ENCODE measurements at places on chromosomes 11 and 22.
A peak's percentile ranks its signal among the peaks of the same experiment; 100 is the strongest.

DNA sequence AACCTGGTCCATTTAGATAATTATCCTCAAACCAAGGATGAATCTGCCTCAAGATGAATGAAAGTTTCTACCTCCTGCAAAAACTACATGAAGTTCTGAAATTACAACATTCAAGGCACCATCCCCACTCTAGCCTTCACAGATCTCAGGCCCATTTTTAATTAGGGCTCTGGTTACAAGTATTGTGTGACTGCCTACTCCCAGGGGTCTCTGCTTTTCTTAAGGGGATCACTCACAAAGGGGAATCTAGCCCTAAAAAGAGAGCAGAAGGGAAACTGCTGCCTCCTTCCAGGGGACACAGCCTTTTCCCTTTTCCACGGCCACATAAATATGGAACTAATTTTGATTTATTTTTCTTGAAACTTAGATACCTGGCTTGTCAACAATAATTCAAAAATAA lies 17.4 kb upstream of the TMEM135 start:
- no peak for DNase-seq

GRCh38 chr11:45041596-45041995 lies 90.9 kb upstream of the TP53I11 start:
- peak; percentile 13 for DNase-seq

- no peak for DNase-seq
Measured at GRCh38 chr11:116852261-116853031, 15.0 kb upstream of the APOA1 start.

GRCh38 chr22:44351685-44352377 lies 39.1 kb upstream of the SHISAL1 start:
- DNase-seq = no peak

DNA sequence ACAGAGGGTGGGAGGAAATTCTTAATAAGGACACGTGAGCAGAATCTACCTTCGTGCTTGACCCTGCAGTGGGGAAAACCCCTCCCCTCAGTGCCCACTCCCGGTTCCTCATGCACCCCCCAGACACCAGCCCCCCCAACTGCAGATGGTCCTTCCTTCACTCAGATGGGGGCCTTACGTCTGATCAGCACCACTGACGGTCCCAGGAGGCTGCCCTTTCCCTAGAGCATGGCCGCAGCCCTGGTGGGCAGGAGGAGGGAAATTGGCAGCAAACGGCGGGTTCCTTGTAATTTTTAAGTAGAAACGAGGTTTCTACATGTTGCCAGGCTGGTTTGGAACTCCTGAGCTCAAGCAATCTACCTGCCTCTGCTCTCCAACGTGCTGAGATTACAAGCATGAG lies 477.7 kb downstream of the TBC1D22A start:
- DNase-seq = no peak

- DNase-seq = no peak
Measured at GRCh38 chr11:93611836-93612677, 49.4 kb upstream of the CEP295 start.

DNA sequence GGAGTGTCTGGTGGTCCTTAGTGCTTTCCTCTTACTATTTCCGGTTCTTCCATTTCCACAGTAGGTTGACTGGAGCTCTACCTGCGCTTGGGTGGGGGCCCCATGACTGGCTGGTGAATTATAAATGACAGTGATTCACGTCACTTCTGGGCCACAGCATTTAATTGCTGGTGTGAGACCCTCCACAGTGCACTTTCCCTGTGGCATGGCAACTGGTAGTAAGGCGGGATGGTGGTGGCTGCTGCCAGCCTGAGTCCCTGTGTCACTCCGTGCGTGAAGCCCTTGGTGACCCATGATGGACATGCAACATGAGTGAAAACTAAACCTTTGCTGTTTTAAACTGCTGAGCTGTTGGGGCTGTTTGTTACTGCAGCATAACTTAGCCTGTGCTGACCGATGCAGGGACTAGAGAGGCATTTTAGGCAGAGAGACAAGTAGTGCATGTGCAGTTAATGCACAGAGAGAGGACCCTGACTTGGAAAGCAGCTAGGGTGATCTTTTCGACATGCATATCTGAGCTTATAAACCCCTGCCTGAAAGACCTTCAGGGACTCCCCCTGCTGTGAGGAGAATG lies 3.1 kb downstream of the PRDM11 start:
- DNase-seq = no peak

DNA sequence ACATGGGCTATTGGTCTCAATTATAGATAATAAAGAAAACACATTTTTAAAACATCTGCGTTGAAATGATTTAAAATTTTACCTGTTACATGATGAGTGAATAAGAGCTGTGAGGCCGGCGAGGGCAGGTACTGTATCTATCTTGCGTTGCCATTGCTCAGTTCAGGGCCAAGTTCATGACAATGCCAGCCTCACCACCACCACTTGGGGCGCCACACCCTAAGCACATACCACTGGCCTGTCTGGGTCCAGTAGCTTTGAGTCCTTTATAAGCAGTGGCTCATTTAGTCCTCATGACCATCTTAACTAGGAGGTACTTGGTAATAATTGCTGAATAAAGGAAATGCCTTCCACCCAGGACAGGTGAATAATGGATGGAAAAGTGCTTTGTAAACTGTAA lies 14.5 kb upstream of the MB start:
- no peak for DNase-seq

- no peak for DNase-seq
Measured at GRCh38 chr11:68792400-68792966, 41.2 kb upstream of the TESMIN start.

DNA sequence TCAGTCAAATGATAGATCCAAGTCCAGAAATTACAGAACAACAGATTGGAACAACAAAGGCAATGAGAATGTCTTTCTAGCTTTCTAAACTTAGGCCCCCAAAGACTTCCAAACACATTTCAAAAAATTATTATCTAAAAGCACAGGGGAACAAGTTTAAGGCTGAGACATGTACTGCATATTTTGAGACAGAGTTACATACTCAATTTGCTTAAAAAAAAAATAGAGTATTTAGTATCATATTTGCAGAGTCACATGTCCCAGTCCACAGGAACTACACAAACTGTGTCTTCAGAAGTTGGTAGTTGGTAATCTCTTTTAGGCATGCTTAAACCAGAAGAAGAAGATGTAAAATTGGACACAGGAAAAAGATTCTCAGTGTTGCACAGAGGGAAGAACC lies 127.2 kb downstream of the MAML2 start:
- DNase-seq = no peak

DNA sequence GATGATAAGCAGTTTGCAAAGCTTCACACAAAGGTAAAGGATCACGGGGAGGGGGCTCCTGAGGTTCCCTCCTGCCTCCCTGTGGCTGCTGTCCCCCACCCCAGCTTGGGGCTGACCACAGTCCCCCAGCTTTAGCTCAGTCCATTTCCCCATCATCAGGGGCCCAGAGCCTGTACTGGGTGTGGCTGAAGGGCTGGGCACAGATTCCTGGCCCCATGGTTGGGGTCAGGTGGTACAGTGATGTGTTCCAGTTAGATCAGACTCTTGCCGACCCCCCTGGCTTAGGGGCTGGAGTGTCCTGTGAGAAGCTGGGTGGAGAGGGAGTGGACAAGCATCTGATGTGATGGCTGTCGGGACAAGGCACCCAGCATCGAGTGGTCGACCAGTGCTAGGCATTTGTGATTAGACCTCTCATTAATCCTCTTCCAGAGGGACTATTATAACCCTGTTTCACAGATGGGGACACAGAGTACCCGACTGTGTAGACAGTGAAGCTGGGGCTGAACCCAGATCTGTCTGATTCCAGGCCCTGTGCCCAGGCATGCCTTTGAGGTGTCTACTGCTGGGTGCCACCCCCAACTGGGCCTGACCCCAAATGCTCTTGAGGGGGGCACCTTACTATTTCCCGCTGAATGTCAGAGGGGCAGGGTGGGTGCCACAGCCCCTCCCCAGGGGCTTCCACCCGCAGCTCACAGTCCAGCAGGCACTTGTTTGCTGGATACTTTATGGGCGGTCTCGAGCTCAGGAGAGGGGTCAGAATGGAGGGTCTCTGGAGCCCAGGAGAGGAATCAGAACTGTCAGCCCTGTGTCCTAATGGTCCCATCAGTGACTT lies 4.3 kb downstream of the SHANK3 start:
- no peak for DNase-seq

GRCh38 chr11:931385-931784 lies 5.7 kb downstream of the AP2A2 start:
- DNase-seq = no peak

- no peak for DNase-seq
Measured at GRCh38 chr11:79026803-79027445, 413.9 kb downstream of the TENM4 start.

- no peak for DNase-seq
Measured at GRCh38 chr11:68039526-68040086, 781 bp downstream of the TCIRG1 start.

- no peak for DNase-seq
Measured at GRCh38 chr22:36471341-36471821, 10.1 kb downstream of the TXN2 start.

- no peak for DNase-seq
Measured at GRCh38 chr11:120040151-120040840, 97.6 kb downstream of the TRIM29 start.

DNA sequence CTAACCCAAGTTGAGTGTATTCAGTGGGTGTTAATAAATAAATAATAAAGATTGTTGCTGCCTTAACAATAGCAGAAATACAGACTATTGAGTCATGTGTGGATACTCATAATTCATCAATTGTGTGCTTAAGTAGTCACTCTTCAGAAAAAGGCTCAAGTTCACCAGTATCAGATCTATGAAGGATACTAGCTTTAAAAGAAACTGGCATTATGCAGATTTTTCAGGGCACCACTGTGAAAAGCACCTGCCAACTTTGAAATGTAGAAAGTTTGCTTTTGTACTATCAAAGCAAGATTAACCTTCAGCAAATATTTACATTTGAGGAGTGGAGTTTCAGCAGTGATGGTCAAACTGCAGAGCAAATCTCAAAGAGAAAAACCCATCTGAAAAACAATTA lies 20.1 kb upstream of the SYTL2 start:
- DNase-seq = no peak

GRCh38 chr11:125435461-125436238 lies 60.4 kb downstream of the FEZ1 start:
- DNase-seq = no peak

GRCh38 chr11:127843483-127844396 lies 743.6 kb downstream of the ETS1 start:
- peak; percentile 52 for DNase-seq

DNA sequence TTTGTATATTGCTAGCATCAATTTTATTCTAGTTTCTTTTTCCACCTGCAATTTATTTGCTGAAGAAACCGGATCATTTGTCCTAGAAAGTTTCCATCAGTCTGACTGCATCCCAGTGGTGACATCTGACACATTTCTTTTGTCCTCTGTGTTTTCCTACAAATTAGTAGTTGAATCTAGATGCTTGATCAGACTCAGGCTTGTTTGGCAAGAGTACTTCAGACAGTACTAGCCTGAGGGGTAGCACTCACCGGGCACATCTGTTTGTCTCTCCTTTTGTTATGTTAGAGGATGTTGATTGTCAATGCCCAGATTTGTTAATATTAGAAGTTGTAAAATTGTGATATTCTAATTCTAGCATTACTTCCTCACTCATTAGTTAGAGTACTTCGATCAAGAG lies 204.8 kb downstream of the SWAP70 start:
- no peak for DNase-seq

GRCh38 chr11:115869780-115870431 lies 365.7 kb upstream of the CADM1 start:
- no peak for DNase-seq

DNA sequence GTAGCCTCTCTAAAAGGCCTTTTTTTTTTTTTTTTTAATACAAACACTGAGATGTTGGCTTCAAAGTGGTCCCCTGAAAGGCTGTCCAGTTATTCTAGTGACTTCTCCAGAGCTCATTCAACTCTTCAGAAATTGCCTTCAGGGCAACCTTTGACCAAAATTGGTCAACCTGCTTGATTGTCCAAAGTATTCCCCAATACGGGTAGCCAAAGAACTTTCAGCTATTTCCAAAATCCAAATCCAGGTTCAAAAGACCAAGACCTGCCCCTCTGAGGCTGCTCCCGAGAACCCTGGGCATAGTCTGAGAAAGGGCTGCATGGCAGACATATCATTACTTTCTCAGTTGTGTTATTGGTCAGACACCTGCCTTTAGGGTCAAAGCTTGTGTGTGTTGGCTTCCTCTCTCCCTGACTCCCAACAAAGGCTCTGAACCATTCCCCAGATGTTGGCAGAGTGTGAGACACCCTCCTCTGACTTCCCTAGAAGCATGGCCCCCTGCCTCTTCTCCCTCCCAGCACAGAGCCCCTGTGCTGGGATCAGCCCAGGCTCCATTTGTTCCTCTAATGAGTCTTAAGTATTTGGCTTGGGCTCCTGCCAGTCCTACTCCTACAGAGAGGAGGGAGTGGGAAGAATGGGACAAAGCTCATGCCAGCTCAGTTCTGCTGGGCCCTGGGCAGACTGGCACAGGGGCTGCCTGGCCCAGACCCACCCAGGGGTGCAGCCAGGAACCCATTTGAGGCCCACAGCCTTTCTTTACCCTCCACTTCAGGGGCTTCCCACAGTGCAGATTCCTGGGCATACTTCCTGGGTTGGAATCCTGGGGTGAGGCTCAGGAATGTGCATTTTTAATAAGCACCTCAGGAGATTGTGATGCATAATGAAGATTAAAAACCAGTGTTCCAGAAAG lies 30.3 kb downstream of the TNKS1BP1 start:
- DNase-seq = no peak

DNA sequence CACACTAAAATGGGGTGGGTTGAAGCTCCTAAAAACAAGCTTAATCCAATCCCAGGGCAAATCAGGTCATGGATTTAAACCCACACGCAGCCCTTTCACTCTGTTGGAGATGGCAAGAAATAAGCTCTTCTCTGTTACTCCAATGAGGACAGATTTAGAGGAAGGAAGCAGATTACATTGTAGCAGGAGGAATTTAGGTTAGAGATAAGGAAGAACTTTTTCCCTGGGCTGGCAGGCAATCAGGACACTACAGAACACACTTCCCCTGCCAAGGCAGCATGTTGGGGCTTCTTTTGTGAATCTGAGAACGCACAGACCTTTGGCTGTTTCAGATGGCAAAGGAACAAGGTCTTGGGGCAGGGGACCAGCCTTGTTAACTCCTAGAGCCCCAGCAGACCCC lies 46.2 kb downstream of the C11orf58 start:
- no peak for DNase-seq

GRCh38 chr22:43479962-43480361 lies 68.1 kb downstream of the MPPED1 start:
- DNase-seq = no peak

All from NCI-H187 (cell line).